ENCODE measurements at places on chromosomes 5 and 9.
A peak's percentile ranks its signal among the peaks of the same experiment; 100 is the strongest.

DNA sequence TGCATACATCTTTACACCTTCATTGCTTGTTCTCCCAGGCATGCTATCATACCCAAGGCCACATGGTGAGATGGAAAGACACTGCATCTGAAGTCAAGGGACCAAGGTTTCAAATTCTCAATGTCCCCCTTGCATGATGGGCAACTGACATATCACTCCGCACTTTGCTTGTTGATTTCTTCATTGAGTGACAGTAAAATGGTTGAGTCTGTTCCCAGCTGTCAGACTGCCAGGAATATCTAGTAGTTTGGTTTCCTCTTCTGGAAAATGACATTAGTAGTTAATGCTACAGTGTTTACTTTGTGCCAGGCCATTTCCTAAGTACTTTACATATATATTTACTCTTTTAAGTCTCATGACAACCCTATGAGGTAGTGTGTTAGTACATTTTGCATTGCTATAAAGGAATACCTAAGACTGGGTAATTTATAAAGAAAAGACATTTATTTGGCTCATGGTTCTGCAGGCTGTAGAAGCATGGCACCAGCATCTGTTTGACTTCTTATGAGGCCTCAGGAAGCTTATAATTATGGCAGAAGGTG, 114.4 kb downstream of the PCSK1 start:
- DNase-seq = no peak

DNA sequence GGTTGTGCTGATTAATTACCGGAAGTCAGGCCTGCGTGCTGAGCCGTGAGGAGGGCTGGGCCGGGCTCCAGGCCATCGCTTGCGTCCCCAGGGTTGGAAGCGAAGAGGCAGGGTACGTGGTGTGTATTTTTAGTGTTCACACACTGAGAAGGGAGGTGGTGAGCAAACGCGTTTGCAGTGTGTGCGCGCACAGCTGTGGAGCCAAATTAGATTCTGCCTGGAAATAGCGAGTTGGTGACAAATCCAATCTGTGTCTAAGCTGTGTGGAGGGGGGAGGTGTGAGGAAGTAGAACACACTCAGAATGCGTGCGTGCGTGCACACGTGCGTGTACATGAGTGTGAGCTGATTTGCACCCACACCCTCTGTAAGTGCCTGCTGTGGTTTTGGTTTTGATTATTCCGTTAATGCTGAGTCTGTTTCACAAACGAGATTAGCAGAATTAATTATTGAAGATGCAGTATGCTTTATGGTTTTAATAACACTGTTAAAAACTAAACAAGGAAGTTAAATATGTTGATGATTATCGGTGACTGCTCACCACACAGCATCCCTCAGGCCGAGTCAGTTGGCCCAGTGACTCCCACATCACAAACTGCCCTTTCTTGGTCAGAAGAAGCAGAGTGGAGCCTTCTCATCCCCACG, 111.8 kb upstream of the FCN2 start:
- DNase-seq = peak; percentile 25

GRCh38 chr5:26889815-26890214, 148.6 kb downstream of the CDH9 start:
- no peak for DNase-seq

- no peak for DNase-seq
Measured at GRCh38 chr5:88154891-88155290, 113.8 kb downstream of the TMEM161B start.

- no peak for DNase-seq
Measured at GRCh38 chr5:126628102-126628501, 27.4 kb downstream of the PHAX start.

GRCh38 chr5:62922191-62922590, 343.6 kb downstream of the LRRC70 start:
- DNase-seq = no peak

GRCh38 chr5:177431317-177432142, 5.1 kb downstream of the GRK6 start:
- no peak for DNase-seq

GRCh38 chr5:33725806-33726205, 166.0 kb downstream of the ADAMTS12 start:
- no peak for DNase-seq

- DNase-seq = no peak
Measured at GRCh38 chr9:134681061-134681661, 39.6 kb downstream of the COL5A1 start.

- DNase-seq = no peak
Measured at GRCh38 chr5:33631139-33631538, 190.4 kb downstream of the TARS1 start.

DNA sequence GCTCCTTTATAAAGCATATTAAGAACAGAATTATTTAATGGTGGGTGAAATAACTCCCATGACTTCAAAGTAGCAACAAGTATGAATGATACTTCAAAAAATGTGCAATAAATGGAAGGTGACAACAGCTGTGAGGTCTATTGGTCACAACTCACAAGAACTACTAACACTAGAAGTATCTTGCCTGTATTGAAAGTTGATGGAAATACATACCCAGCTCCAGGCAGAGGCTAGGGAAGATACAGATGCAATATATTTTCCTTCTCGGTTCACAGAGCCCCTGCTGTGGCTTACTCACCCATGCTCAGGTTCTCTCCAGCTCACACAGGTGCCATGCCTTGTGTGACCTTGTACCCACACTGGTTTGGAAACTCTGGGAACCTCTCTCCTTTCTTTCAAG, 133.8 kb downstream of the LIFR start:
- DNase-seq = no peak

GRCh38 chr9:35280399-35280798, 118.6 kb downstream of the UNC13B start:
- no peak for DNase-seq

- peak; percentile 57 for DNase-seq
Measured at GRCh38 chr9:91298311-91298710, 63.4 kb downstream of the AUH start.

GRCh38 chr5:53784596-53784995, 224.2 kb downstream of the NDUFS4 start:
- DNase-seq = no peak

GRCh38 chr9:124352616-124353015, 62.6 kb downstream of the PSMB7 start:
- DNase-seq = no peak

Data from GM04504 (cell line).